Astrocyte (in vitro differentiated cells and primary cell): ENCODE measurements at places on chromosomes 7 and 10. TPM values are rescaled to one million over a fixed set of nuclear protein-coding genes. Genes with fewer than 3 reads are reported as not detected.

TNPO3 gene
- total RNA-seq, result 49.2 and 49.8 TPM in 2 replicates

DLX6 gene
- 0.25 TPM in 1 of 2 replicates, not detected in the other for total RNA-seq

RELN gene
- 0.70 and 0.98 TPM in 2 replicates for total RNA-seq

ETV1 gene
- 12.5 and 12.6 TPM in 2 replicates for total RNA-seq

HECTD2 gene
- total RNA-seq, result 11.9 and 15.4 TPM in 2 replicates

- DNase-seq, result no peak
Observed at GRCh38 chr10:35959252-35959651, 317.2 kb upstream of the FZD8 start.

GRCh38 chr7:35848725-35849124 lies 47.9 kb downstream of the SEPTIN7 start:
- DNase-seq, result peak; percentile 35

- peak; percentile 18 for DNase-seq
Observed at GRCh38 chr10:25678666-25679065, 255.4 kb upstream of the MYO3A start.

- DNase-seq, result peak; percentile 57
Observed at GRCh38 chr7:113100121-113100603, 13.5 kb upstream of the GPR85 start.

GRCh38 chr10:131314799-131315198 lies 3.3 kb upstream of the TCERG1L start:
- DNase-seq, result no peak

GRCh38 chr10:66951896-66952295 lies 26.1 kb downstream of the LRRTM3 start:
- DNase-seq, result no peak

DNA sequence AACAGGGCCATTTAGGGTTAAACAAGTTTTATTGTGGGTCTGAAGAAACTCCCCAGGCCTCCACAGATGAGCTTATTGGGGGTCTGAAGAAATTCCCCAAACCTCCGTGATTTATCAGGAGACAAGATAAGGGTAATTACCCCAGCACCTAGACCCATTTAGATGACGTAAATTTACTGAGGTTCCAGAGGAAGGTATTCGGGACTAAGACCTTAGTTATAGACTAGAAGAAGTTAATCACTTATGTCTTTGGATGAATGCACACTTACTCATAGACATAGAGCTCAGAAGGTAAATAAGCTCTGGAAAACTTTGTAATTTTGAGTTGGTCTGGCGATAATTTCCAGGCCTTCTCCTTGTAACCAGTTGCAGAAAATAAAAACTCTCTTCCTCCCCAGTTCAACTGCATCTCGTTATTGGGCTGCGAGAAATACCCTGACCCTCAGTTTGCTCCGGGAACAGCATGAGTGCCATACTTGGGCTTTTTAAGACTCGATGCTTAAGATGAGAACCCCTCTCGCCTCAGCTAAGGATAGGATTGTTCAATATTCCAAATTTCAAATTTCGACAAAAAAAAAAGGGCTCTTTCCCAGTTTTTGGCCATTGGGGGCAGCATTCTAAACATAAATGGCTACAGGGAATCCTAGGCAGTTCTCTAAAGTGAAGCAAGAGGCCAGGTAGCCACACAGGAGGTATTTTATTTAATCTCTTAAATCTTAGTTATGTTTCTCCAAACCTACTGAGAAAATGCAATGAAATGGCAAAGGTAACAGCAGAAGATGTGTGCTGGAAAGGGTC lies 74.7 kb upstream of the PFKP start:
- DNase-seq, result peak; percentile 66

- DNase-seq, result no peak
Observed at GRCh38 chr10:1402016-1402770, 335.1 kb downstream of the ADARB2 start.

- DNase-seq, result no peak
Observed at GRCh38 chr7:132768099-132768498, 191.8 kb upstream of the PLXNA4 start.

DNA sequence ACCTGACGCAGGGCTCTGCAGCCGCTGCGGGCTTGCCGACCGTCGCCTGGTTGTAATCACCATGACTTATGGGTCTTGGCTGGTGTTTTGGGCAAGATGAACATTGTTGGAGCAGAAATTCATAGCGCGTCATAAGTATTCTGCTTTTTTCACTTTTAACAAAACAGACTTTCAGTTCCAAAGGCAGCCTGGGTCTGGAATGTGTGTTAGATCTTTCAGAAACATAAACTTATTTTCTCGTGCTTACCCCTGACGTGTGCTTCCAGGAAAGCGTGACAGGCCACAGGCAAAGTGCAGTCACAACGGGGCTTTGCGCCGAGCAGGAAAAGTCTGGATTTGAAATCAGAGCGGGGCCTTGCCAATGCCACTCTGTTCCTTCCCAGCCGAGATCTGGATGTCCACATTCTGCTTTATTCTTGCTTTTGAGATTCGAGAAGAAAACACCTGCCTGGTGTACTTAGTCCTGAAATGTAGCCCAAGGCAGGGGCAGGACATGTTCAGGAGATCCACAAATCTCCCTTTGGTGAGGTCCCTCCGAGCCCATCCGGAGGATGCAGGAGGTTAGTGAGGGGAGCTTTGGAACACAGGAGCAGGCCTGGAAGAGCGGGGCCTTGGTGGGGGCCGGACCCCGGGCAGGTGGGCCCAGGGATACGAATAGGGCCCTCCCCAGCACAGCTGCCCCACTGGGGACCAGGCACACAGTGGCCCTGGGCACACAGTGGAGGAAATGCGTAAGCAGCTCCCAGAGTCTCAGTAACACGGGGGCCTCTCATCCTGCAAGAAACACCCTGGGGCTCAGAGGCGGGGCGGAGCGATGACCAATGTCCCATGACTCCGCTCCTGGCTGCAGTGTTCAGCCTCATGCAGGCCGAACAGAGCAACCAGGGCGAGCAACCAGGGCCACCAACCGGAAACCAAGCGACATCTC lies 49.5 kb upstream of the EBF3 start:
- no peak for DNase-seq

DNA sequence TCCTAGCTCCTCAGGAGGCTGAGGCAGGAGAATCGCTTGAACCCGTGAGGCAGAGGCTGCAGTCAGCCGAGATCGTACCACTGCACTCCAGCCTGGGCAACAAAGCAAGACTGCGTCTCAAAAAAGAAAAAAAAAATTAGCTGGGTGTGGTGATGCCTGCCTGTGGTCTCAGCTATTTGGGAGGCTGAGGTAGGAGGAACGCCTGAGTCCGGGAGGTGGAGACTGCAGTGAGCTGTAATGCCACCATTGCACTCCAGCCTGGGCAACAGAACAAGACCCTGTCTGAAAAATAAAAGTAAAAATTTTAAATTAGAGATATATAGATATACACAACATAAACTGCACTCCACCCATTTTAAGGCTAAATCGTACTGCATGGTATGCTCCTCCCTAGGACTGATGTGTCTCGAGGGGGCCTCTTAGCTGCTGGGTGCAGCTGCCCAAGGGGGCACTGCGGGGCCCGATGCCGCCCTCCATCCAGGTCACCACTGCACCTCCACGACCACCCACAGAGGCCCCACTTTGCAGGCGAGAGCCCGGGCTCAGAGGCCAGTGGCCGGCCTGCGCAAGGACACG lies 40.9 kb upstream of the FOXK1 start:
- no peak for DNase-seq

DNA sequence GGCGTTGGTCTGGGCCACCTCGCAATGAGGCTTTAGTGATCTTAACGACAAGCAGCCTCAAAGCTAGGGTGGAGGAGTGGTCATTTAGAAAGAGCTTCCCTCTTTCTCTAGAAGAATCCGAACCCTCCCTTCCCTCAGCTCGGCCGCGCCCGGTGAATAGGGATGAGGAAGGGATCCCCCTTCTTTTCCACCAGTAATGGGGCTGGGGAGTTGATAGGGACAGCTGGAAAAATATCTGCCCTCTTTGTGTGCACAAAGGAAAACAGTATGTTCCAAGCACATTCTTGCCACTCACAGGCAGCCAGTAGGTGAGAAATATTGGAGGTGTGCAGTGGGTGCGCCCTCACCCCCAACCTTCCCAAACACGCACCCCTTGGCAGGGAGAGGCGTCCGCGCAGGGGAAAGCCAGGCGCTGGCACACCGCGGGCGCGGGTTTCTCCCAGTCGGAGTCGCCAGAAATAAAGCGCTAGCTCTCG lies 6.5 kb downstream of the DLX5 start:
- DNase-seq, result no peak

- DNase-seq, result peak; percentile 34
Observed at GRCh38 chr10:99711129-99711719, 20.7 kb downstream of the COX15 start.

GRCh38 chr7:17105701-17106100 lies 192.8 kb upstream of the AHR start:
- DNase-seq, result peak; percentile 38

- DNase-seq, result no peak
Observed at GRCh38 chr10:121633056-121633455, 34.8 kb upstream of the FGFR2 start.

- peak; percentile 35 for DNase-seq
Observed at GRCh38 chr10:74500816-74501215, 325.6 kb upstream of the KAT6B start.
